Fibroblast of lung (primary cell): ENCODE measurements at places on chromosomes 2 and 18.
A peak's percentile ranks its signal among the peaks of the same experiment; 100 is the strongest.

GRCh38 chr2:221310730-221311129 lies 261.4 kb downstream of the EPHA4 start:
- no peak for DNase-seq

GRCh38 chr2:37671009-37671815 lies at the start of gene CDC42EP3:
CDC42EP3 (minus strand) TSS chr2:37671642; CDS start chr2:37646587, 25,055 bp downstream.
- peak; percentile 43 for DNase-seq

GRCh38 chr18:10919851-10920250 lies 229.5 kb downstream of the PIEZO2 start:
- DNase-seq, result no peak

DNA sequence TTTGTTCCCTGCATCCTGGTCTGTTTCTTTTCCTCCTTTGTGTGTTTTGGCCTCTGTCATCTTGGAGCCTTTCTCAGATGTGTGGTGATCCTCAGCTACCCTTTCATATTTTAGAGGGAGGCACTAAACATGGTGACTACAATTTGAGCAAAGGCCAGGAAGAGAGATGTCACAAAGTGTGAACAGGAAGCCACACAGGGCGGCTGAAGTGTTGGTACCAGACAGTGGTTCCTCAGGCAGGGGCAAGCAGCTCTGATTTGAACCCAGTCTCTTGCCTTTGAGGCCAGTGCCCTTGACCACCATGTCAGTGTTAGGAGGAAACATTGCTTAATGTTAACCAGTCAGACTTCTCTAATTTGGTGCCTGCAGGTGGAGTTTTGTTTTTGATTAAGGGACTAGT lies 9.2 kb downstream of the LRRFIP1 start:
- DNase-seq, result no peak

DNA sequence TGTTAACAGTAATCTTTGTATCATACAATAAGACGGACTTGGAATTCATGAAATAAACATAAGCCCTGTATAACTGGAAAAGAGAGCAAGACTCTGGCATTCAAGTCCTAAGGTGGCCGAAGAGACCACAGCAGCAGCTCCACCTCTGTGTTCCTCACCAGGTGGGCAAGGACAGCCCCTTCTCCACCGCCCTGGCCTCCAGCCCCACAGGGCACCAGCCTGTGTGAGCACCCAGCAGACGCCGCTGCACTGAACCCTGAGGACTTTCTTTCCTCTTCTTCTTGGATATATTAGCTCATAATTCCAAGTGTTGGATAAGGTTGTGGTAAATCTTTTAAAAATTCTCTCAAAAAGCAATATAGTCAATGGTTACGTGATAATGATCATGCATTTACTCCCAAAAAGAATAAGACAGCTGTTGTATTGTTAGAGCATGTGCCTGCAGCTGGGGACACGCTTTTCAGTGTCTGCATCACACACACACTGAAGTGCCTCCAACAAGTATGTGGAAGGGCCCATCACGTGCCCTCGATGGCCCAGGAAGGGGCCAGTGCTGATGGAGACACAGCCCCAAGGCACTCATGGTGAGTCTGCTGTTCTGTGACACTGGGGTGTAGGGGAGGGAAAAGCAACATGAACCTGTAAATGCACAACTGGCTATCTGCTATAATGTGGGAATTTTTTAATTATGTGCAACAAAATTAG lies 26.8 kb downstream of the FAM178B start:
- DNase-seq, result no peak

- DNase-seq, result no peak
These were observed 42.2 kb upstream of the RTN4 start for GRCh38 chr2:55092439-55092838.

GRCh38 chr2:36354811-36355150 lies 797 bp upstream of the CRIM1 start:
- DNase-seq, result no peak

DNA sequence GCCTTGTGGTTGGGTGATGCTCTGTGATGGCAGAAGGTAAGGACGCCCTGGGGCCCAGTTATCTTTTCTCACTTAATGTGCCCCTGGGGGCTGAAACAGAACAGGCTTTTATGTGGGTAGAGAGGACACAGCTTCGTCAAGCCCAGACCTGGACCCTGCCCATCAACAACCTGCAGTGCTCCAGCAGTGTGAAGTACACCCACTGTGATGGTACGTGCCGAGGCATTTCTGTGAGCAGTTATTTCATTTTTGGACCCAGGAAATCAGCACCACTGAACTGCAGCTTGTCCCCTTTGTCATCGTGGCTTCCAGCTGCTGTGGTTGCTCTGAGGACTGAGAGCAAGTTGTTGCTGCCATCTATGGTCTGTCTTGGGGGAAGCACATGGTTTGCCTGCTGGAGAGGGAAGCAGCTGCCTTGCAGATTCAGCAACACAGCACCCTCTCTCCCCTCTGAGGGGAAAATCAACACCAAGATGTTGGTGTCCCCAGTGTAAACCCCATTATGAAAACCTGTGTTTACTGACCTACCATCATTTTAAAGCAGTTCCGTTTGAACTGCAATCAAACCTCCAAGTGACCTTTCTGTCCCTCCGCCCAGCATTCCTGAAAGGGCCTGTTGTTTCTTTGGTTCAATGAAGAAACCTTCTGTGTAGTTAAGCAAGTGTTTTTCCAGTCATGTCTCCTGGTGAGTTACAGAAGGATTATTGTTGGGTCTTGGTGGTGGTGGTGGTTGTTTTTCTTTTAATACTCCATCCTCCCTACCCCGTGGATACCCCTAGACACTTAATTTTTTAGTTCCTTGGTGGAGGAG lies 158.2 kb downstream of the MGAT5 start:
- peak; percentile 89 for DNase-seq

- DNase-seq, result peak; percentile 83
These were observed 18.5 kb upstream of the EML6 start for GRCh38 chr2:54704688-54705605.

GRCh38 chr2:45622336-45623075 lies 11.4 kb upstream of the SRBD1 start:
- DNase-seq, result no peak

- no peak for DNase-seq
These were observed 283.1 kb downstream of the TDRD15 start for GRCh38 chr2:21406911-21407310.

DNA sequence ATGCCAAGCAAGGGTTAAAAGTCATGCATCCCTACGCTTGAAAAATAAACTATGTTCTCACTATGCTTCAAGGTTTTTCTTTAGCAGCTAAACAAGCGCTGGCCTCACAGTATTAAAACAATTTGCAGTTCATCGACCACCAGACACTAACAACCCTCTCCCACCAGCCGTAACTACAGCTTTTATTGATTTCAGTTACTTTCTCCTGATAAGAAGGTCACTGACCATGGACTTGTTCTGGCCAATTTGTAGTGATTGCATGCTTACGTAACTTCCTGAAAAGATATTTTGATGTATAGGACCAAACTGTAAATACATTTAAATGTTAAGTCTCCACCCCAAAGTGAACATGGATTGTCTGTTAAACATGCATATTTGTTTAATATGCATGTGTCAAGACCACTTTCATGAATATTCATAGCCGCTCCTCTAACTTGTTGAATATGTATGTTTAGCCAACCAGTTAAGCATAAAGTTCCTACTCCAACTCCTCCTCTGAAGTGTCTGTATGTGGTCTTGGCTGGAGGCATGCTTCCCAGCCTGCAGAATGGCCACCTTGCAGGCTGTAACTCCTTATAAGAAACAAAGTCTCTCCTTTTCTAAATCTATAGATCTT lies 1.7 kb upstream of the THOC1 start:
- DNase-seq, result no peak

DNA sequence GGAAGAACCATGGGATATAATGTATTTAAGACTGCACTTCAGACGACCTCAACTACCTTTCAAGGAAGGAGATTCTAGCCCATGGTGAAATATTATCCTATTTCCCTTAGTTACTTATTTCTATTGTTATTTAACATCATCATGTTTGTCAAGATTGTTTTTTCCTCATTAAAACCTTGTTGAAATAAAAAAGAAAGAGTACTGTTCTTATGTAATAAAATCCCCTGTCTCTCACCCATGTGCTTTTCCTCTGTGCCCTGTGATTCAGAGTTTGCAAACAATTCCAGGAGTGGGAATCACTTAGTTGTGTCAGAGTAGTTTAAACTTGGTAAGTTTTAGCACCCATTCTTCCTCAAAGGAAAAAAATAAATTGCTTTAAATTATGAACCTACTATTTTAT lies 43.6 kb downstream of the ERBB4 start:
- DNase-seq, result no peak

- DNase-seq, result no peak
These were observed 167.1 kb upstream of the SIX2 start for GRCh38 chr2:45176390-45176789.

- no peak for DNase-seq
These were observed 4.4 kb downstream of the FOSL2 start for GRCh38 chr2:28397043-28397381.

DNA sequence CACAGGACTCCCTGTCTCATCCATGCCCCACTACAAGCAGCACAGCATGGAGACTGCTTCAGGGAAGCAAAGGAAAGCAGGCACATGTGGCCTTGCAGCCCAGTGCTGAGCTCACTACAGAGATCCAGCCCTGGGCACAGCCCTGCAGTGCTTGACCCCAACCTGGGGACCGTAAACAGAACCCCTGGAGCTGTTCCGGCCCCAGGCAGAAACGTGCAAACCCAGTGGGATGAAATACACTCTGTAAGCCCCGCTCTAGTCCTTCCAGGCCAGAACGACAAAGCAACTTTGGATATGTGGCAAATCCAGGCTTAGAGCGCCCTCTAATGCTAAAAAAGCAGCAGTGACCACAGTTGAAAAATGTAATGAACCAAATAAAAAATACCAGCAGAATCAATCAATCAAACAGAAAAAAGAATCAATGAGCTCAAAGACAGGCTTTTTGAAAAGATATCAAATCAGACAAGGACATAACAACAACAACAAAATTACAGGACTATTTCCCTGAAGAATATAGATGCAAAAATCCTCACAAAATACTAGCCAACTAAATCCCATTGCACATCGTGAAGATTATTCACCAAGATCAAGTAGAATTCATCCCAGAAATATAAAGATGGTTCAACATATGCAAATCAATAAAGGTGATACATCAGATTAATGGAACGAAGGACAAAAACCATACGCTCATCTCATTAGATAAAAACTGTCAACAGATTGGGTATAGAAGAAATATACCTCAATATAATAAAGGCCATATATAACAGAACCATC lies 45.6 kb downstream of the ZNF519 start:
- peak; percentile 19 for DNase-seq

GRCh38 chr2:179746981-179747380 lies 114.4 kb downstream of the ZNF385B start:
- peak; percentile 88 for DNase-seq

DNA sequence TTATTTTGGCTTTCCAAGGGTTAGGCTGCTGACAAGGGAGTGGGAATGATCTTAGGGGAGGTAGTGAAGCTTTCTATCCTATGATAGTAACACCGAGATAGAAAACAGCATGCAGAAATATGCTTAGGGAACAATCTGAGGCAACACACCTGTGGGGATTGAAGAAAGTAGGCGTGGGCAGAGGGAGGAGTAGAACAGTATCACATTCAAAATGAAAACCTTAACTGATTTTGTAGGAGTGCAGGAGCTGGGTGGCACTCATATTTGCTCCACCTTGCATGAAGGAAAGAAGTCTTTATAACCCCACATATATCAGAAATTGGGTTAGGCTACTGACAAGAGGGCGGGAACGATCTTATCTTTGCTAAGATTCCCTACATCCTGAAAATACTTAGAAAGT lies 762.2 kb upstream of the CNTNAP5 start:
- DNase-seq, result no peak

DNA sequence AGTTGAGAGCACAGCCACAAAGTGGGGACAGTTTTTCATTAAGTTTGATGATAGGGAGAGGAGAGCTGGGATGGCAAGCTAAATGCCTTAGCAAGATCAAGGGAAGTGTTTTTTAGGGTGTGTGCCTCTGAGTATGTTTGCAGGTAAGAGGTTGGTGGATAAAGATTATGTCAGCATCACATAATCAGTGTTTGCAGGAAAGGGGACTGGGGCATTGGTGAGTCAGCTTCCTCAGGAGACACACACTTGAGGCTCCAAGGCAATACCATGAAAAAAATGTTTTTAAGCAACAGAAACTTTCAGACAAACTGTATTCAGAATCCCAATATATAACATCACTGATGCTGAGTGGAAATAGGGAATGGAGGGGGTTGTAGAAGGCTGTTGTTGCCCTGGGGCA lies 25.4 kb upstream of the DTNB start:
- DNase-seq, result no peak

- DNase-seq, result no peak
These were observed 33.2 kb downstream of the XPO1 start for GRCh38 chr2:61504949-61505348.

DNA sequence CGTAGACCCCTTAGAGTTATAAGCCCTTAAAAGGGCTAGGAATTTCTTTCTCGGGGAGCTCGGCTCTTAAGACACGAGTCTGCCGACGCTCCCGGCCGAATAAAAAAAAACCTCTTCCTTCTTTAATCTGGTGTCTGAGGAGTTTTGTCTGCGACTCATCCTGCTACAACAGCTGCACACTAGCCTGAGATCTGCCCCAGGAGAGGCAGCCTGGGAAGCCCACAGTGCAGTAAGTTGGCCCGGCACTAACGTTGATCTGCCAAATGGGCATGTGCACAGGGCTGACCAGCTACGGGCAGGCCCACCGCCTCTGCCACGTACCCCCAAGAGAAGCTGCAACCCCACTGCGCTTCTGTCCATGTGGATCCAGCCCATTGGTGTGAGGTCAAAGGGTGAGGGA lies 8.4 kb upstream of the LIMS2 start:
- no peak for DNase-seq

DNA sequence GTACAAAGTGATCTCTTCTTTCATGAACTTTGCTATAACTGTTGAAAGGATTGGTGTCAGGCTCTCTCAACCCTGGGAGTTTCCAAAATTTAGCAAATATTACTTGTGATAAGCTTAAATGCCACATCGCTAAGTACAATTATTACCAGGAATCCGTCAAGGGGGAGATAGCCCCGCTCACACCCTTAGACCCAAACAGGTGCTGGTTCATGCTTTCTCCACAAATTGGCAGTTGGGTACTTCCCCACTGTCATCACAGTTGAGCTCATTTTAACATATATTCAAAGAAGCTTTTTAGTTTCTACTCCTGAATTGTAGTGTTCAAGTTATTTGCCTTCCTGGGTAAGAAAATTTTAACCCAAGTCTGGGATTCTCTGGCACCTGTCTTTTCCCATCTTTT lies 29.8 kb upstream of the EPB41L5 start:
- no peak for DNase-seq

- peak; percentile 55 for DNase-seq
These were observed 1329.8 kb downstream of the DSC3 start for GRCh38 chr18:29712785-29713184.

- no peak for DNase-seq
These were observed 232.2 kb downstream of the ZNF804A start for GRCh38 chr2:184830531-184830930.

GRCh38 chr2:18536100-18536499 lies 24.4 kb downstream of the RDH14 start:
- DNase-seq, result peak; percentile 54

DNA sequence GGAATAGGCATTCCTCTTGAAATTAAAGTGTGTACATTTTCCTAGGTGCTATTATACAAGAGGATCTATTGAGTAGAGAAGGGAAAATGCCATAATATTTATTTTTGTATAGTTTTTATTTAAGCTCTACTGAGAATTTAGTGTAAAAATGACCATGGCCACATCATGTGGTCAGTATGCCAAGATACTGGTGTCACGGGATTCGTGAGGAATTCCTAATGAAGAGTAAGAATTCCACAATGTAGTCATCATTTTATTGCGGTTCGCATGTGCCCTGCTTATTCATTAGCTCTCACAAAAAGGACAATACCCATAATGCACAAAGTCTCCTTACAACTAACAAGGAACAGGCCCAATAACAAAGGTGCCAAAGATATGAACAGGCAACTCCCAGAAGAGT lies 39.3 kb upstream of the PARD3B start:
- DNase-seq, result peak; percentile 4

GRCh38 chr2:206979365-206979764 lies 40.0 kb downstream of the CPO start:
- no peak for DNase-seq
